ENCODE measurements at places on chromosomes 5 and 9. TPM values are rescaled to one million over a fixed set of nuclear protein-coding genes. Genes with fewer than 3 reads are reported as not detected.

HRCT1 gene
- total RNA-seq, result not detected

FAT2 gene
- total RNA-seq, result not detected

SLC25A2 gene
- total RNA-seq, result 0.35 TPM

- no peak for DNase-seq
- H3K27ac ChIP-seq, result no peak overlapping the region
- no peaks in the 10 kb centered on the region for H3K36me3 ChIP-seq
- no peaks in the 10 kb centered on the region for H3K4me1 ChIP-seq
- no peak overlapping the region for H3K4me3 ChIP-seq
Observed at GRCh38 chr5:1553539-1554409, 30.0 kb upstream of the LPCAT1 start.

DNA sequence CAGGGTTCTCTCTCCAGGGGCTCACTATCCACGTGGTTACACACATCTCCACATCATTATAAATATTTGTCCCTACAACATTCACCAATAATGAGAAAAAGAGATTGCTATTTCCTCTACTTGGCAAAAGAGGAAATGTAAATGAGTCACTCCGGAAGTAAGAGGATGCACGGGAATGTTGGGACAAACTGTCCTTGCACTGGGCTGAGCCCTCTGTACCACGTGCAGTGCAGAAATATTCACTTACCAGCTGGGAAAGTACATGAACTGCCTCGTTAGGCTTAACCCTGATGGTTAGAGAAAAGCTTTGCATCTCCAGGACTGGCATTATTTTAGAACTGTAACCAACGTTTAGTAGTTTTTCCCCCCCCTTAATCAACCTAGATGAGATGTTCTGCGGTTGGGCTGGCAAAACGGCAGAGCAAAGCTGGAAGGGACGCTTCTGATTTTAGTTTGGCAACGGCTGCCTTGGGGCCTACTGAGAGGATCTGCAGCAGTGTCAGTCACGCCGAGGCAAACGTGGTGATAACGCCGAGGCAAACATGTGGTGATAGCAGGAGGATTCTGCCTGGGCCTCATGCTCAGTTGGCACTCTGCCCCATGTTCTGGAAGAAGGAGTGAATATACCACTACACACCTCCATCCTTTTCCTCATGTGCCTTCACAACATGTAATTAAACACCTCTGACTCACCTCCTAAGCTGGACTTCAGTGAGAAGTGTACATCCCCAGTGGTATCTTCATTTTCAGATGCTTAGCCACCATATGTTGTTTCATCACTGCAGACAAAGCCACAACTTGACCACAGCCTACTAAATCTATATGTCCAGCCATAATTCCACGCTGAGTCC lies 661.4 kb upstream of the KLF4 start:
- DNase-seq, result no peak
- H3K4me1 ChIP-seq, result no peaks in the 10 kb centered on the region
- H3K36me3 ChIP-seq, result no peaks in the 10 kb centered on the region
- H3K4me3 ChIP-seq, result no peak overlapping the region
- no peaks in the 10 kb centered on the region for H3K27me3 ChIP-seq

Data from CD8-positive, alpha-beta memory T cell (primary cell).